ENCODE measurements at places on chromosomes 5 and 9.

GRCh38 chr5:180208435-180209081, 453 bp downstream of the RASGEF1C start:
- no peak for DNase-seq

GRCh38 chr9:8842402-8843193, 1043.0 kb upstream of the DMAC1 start:
- DNase-seq, result no peak

- DNase-seq, result no peak
Measured at GRCh38 chr5:156174225-156174624, 152.7 kb upstream of the SGCD start.

GRCh38 chr5:131462454-131462853, 172.6 kb downstream of the RAPGEF6 start:
- DNase-seq, result no peak

- DNase-seq, result no peak
Measured at GRCh38 chr5:103894882-103895281, 332.3 kb upstream of the NUDT12 start.
